ENCODE measurements at places on chromosomes 4 and X.

DNA sequence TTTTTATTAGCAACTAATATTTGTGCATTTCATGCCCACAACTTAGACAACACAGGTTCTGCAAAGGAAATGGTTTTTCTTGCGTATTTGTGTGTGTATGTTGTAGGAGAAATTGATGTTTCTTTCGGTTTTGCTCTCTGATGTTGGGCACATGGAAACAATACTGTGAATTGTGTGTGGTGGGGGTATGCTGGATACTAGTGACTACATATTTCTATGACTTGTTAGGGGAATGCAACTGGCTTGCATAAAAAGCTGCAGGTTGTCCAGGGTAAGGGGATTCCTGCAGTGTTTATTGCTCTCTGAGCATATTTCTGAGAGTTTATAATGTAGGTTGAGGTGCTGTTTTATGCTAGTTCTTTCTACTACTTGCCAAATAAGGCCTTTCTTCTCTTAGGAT lies 11.6 kb downstream of the DLG3 start:
- no peak for DNase-seq

- DNase-seq: no peak
Observed at GRCh38 chrX:19707246-19707871, 180.0 kb downstream of the SH3KBP1 start.

DNA sequence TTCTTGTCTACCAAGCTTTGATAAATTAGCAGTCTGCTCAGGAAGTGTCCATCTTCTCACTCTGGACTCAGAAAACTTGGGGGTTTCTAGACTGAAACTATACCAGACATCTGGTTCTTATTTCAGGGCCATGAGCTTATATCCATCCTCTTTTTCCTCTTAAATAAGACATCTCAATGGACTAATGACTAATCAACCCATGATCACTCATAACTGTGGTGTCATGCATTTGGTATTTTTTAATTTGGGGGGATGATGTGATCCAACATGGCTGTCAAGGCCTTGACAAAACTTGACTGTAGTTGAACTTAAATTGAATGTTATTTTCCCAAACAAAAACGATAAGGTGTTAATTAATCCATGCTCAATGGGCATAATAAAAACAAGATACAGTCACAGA lies 87.8 kb downstream of the GPRASP3 start:
- no peak for DNase-seq

DNA sequence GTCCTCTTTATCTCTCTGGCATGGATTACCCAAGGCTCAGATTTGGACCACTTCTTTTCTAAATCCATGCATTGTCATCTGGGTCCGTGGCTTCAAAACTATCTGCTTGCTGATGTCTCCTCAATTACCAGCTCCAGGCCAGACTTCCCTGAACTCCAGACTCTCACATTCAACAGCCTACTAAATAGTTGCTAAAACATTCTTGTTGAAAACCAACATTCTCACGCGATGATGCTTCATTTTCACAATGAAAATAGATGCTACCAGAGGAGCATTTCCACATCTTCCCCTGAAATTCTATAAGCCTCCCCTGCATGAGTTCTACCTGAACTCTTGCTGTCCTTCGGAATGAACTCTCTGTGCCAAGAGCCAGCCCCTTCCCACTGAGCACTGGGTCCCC lies 5.2 kb upstream of the TLR6 start:
- DNase-seq: no peak

GRCh38 chr4:145107126-145107525 lies 9.0 kb downstream of the ABCE1 start:
- no peak for DNase-seq

DNA sequence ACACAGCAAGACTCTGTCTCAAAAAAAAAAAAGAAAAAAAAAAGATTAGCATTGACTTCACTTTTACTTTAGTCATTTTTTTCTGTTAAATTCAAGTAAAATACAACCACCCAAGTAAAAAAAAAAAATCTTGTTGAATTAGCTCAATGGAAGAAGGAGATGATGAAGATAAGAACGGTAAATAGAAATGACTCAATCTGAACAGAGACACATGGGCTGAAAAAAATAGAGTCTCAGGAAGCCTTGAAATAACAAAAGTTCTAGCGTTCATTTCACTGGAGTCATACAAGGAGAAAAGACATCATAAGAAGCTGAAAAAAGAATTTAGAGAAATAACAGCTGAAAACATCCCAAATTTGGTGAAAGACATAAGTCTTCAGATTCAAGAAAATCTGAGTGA lies 75.5 kb downstream of the CASP3 start:
- no peak for DNase-seq

DNA sequence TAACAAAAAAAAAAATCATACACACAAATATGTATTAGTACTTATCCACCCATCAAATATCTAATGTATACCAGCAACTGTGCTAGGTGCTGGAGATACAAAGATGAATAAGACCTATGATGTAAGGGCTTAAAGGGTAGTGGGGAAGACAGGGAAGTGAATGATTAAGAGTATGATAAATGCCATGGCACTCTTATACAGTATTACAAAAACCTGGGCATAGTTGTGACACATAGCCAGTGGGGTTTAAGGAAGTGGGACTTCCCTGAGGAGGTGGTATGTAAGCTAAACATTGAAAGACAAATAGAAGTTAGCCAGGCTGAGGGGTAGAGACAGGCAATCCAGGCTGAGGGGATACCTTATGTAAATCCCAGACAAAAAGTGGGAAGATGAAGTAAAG lies 23.5 kb downstream of the CHM start:
- no peak for DNase-seq
